ENCODE measurements at places on chromosomes 7 and 10.

- no peak for DNase-seq
These were observed 79.9 kb downstream of the MKI67 start for GRCh38 chr10:128046156-128046952.

DNA sequence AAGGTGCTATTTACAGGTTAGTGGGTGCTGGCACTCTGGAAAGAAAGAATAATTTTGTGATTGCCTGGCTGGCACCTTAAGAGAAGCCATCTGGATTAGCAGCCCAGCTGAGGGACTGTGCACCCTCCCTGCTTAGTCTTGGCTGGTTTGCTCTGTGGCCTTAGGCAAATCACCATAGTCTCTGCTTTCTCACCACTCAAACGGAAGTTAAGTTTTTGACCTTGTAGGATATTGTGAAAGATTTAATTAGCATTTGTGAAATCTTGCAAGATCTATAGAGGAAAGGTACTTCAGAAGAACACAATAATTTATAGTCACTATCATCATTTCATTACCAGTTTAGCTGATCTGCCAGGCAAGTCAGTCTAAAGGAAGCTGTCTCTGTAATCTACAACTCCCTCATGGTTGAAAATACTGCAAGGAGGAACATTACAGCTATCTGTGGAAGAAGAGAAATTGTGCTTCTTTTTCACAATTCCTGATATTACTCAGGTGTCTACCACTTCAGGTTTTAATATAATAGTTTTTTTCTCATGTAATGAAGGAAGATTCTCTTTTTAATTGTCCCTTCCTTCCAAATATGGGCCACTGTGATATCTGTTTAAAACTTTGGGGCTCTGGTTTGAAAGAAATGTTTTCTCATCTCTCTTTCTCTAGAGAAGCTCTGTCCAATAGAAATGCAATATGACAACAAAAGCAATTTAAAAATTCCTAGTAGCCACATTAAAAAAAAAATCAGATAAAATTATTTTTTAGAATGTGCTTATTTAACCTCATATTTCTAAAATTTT lies 219.6 kb downstream of the PTEN start:
- DNase-seq = no peak

DNA sequence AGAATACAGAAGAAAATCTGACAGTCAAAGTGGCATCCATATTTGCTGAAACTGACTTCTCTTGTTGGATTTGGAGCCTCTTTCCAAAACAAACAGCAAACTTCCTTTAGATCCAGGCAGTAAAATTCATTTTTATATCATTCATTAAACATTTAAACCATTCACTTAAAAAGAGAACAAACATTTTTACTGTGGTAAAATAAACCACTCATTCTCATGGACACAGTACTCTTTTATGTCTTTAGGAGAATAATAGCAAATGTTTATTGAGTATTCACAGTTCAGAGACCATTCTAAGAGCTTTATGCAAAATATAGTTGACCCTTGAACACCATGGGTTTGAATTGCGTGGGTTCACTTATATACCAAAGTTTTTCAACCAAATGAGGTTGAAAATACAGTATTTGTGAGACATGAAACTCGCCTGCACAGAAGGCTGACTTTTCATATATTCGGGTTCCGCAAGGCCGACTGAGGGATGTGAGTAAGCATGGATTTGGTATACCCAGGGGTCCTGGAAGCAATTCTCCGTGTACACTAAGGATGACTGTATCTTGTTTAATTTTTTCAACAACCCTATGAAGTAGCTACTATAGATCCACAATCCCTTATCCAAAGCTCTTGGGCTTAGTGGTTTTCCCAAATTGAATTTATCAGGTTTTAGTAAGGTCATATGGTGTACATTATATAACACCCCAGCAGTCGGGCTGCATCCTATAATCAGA lies 49.1 kb downstream of the ATXN7L1 start:
- no peak for DNase-seq

- DNase-seq = no peak
These were observed 63.4 kb downstream of the SGMS1 start for GRCh38 chr10:50560370-50560769.

GRCh38 chr7:139095194-139095659 lies 14.3 kb downstream of the ZC3HAV1 start:
- DNase-seq = no peak

DNA sequence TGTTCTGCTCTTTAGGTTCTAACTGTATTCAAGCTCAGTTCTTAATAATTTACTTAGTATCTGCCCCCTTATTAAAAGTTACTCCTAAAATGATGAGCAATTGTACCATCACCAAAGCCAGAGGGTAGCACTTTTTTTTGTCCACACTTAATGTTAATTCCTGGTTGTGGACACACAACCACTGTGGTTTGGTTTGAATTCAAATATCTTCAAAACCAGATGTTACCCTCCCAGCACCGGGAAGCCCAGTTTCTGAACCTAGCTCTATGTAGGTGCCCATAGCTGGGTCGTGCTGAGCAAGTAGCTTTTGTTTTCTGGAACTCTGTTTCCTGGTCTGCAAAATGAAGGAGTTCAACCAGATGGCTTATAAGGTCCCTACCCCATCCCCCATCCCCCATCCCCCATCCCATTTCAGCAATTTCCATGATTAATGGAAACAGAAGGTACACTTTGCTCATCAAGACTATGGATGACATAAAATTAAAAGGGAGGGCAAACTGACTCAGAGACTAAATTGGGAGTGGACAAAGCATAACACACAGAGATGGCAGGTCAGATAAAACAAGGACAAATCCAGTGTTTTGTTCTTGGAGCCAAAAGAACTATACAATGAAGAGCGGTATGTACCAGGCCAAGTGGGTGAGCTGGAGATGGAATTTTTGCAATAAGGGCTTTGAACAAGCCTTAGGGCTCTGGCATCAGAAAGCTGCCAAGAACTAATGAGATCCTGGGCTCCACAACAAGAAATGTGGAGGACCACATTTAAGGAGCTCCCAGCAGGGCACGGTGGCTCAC lies 56.7 kb downstream of the DLG5 start:
- DNase-seq = no peak

- DNase-seq = no peak
These were observed 92.4 kb downstream of the MICALL2 start for GRCh38 chr7:1366801-1367405.

- peak; percentile 73 for DNase-seq
These were observed 48.4 kb downstream of the TES start for GRCh38 chr7:116258734-116259133.

DNA sequence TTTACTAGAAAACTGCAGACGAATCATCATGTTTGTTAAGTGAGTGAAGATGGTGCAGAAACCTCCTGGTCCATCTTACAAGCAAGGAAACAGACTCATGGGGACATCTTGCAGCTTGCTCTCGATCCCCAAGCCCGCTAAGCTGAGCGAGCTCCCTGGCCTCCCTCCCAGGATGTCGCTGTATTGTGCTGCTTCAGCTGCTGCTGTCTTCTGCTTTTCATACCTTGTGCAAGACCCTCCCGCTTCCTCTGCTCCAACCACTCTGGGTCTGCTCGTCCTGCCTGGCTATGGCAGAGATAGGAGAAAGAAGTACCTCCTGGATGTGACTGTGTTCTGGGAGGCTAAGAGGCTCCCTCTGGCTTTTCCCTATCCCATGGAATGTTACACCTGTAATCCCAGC lies 285.2 kb upstream of the FZD8 start:
- no peak for DNase-seq

- DNase-seq = no peak
These were observed 70.2 kb downstream of the LRGUK start for GRCh38 chr7:134197345-134197744.

GRCh38 chr7:110564246-110564645 lies 526.7 kb upstream of the LRRN3 start:
- DNase-seq = no peak

DNA sequence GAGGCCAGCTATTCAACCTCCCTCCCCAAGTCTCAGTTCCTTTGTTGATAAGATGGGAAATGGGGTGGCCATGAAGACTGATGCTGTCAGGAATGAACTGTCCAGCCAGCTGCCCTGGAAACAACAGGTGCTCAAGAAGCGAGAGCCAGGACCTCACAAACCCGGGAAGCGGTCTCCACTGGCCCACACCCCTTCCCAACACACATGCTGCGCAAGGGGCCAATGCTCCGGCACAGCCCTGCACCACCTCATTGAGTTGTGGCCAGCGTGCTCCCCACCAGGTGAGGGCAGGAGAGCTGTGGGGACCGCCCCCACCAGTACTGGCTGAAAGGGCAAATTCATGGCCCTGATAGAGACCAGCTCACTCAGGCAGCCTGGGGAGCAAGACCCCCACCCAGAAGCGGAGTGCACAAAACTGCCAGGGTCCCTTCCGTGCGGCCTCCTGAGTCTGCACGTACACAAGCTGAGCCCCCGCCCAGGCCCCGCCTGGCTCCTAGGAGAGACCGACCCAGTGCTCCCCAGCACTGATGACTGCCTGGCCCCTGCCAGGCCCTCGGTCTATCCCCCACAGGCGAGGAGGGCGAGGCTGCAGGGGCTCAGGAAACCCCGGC lies 216.6 kb downstream of the MAD1L1 start:
- no peak for DNase-seq

GRCh38 chr10:130387936-130388580 lies 251.9 kb downstream of the GLRX3 start:
- no peak for DNase-seq

- DNase-seq = no peak
These were observed 34.1 kb downstream of the OSBPL3 start for GRCh38 chr7:24945899-24946298.

- DNase-seq = no peak
These were observed 412.3 kb upstream of the FOXK1 start for GRCh38 chr7:4269746-4270145.

DNA sequence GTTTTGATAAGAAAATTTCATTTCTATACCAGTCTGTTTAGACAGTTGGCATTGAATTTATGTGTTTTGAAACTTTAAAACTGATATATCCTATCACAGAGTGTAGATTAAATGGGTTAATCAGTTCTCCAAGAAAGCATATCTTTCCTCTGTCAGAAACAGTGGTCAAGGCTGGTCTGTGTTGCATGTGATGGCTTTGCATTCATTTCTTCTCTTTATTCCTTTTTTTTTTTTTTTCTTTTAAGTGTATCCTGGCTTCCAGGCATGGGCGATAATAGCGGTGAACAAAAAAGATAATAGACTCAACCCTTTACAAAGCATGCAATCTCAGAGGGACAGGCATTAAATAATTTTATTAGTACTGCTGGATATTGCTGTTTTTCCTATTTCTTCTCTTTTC lies 136.6 kb downstream of the LRRC4 start:
- no peak for DNase-seq

DNA sequence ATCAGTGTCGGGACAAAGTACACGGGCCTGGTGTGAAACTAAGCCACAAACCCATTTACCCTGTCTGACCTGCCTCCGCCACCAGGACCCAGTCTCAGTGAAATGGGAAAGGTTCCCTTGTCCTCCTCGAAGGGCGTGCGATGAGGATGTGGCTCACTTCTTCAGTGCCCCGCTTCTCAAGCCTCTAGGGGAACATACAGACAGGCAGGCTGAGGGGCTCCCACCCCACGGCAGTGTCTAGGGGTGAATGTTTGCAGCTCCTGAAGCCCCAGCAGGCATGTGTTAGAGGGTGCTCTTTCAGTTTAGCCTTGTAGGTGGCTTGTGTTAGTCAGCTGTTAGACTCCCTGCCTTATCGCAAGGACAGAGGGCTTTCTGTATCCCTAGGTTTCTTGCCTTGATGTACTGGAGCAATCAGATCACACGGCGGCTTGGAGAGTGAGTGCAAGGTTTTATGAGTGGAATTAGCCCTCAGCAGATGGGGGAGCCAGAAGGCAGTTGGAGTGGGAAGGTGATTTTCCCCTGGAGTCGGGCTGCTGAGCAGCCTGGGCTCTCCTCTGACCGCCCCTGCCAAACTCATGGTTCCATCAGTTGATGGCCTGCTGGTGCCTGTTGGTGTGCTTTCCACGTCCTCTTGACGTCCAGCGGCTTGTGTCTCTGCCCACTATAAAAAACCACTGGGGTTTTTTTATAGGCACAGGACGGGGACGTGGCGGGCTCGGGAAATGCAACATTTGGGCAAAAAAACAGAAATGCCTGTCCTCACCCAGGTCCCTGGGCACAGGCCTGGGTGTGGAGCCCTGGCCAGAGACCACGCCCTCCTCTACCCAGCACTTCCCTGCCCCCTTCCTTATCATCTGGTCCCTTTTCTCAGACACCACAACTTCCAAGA lies 759 bp downstream of the NUDT1 start:
- DNase-seq = peak; percentile 38

GRCh38 chr7:132066761-132067171 lies 509.5 kb downstream of the PLXNA4 start:
- no peak for DNase-seq

DNA sequence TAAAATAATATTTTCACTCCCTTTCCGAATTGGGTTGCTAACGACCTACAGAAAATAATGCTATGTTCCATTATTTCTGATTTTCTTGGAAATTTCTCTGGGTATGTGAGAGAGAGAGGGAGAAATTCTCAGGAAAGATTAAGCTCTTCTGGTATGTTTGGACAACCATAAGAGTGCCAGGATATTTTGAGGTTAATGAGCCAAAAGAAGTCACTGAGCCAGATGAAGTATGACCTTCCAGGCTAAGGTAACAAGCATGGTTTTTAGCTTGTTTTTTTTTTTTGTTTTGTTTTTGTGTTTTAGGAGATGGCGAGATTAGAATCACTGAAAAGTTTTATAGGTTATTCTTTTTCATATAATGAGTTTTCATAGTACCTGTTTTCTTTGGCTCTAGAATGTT lies 171.0 kb upstream of the FOXP2 start:
- no peak for DNase-seq

DNA sequence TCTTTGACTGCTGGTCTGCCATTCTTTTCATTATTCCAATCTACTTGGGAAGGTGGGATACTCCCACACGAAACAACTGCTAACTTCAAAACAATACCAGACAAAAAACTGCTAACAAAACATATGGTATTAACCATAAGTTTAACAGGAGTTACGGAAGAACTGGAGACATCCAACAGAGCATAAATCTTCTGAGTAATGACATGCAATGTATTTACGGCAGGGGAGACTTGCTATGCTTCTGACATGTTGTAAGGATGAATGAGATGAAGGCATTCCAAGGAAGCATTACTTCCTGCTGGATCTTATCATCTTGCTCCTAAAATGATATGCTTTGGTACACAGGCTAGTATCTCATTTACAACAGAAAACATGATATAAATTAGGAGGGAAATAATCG lies 85.8 kb downstream of the ZNF92 start:
- DNase-seq = no peak

GRCh38 chr7:107898997-107899594 lies 8.1 kb downstream of the DLD start:
- no peak for DNase-seq

- peak; percentile 63 for DNase-seq
These were observed 1.0 kb downstream of the ACSL5 start for GRCh38 chr10:112374724-112375541.

DNA sequence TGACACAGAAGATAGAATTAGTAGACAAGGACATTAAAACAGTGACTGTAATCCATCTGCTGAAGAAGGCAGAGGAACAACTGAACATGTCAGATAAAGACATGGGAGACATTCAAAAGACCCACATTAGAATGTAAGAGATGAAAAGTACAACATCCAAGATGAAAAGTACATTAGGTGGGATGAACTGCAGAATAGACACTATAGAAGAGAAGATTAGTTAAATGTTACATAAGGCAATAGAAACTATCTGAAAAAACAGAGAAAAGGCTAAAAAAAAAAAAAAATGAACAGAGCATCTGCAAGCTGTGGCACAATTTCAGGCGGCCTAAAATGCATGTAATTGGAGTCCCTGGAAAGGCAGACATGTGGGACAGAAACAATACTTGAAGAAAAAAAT lies 21.6 kb downstream of the NUB1 start:
- DNase-seq = no peak

- DNase-seq = no peak
These were observed 3.6 kb upstream of the IFIT1 start for GRCh38 chr10:89388806-89389205.

All from inflammatory macrophage treated with lipopolysaccharide for 1 hour (primary cell).